ENCODE measurements at places on chromosomes 6 and 20.

GRCh38 chr20:56929606-56930005, 300.5 kb downstream of the TFAP2C start:
- no peak for DNase-seq

GRCh38 chr20:23362392-23363256, 642 bp downstream of the GZF1 start:
- DNase-seq, result no peak

GRCh38 chr20:63377256-63377941, 16.2 kb upstream of the CHRNA4 start:
- no peak for DNase-seq

GRCh38 chr6:80003826-80004172, 650 bp upstream of the TTK start:
- DNase-seq, result peak; percentile 17

GRCh38 chr20:3051385-3052019, 5.7 kb downstream of the MRPS26 start:
- DNase-seq, result no peak
